ENCODE measurements at places on chromosomes 12 and 14.

DNA sequence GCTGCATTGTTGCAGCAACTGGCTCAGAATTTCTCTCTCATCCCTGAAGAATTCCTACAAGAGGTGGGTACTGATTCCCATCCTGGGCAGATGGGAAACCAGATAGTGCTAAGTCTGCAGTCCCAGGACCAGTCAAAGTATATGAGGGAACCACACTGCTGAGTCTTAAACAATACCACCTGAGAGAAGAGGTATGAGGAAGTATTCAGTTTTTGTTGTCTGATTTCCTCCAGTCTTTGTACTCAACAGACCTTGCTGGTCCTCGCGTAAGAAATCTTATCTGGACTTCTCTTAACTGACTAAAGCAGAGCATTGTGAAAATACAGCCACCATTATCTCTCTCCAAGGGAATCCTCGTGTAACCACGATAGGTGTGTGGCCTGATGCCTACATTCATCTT is 3.6 kb upstream of the EDDM3A start:
- no peak for DNase-seq

- DNase-seq: no peak
Measured at GRCh38 chr14:30915596-30915995, 41.2 kb downstream of the COCH start.

DNA sequence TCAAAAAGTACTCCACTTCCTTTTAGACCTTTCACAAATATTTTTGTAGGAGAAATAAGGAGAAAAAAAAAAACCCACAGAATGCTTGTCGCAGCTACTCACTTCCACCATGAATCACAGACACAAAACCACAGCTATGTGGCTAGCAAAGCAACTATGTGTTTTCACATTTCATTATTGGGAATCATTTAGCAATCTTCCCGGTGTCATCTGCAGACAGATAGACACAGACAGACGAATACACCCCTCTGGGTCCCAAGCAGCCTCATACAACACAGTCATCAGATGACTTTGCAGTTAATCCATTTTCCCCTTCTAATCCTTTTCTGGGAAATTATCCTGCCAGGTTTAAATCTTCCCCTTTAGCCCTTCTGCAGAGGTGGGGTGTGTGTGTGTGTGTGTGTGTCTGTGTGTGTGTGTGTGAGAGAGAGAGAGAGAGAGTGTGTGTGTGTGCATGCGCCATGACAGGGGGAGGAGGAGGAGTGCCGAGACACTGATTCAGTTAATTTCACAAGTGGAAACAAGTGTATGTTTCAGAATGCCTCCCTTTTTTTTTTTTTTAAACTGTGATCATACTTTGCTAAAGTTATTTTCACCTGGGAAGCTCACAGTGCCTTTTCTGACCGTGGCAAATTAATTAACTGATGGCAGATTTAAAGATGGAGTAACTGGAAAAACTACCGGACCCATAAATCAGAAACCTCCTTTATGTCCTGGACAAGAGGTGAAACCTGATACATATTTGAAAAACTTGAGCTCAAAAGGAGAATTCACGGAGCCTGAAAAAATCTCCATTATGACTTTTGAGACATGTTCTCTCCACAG is 39.9 kb downstream of the LTBP2 start:
- DNase-seq: no peak

DNA sequence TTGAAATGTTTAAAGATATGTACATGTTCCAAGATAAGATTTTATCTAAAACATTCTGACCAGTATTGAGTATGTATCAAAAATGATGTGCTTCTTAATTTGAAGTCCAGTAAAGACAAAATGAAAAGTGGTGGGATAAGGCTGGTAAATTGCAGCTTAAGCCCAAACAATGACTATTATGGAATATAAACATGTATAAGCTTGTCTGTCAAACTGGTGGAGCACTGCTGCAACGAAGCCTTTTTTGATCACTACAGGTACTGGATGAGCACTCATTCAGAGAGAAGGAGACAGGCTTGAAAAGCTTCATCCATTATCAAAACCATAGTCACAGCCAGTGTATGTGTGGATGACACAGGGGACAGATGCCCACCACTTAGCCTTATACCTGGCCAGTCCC is 138.4 kb downstream of the ATP23 start:
- DNase-seq: no peak

GRCh38 chr14:68014771-68015170 is 195.2 kb downstream of the RAD51B start:
- no peak for DNase-seq

DNA sequence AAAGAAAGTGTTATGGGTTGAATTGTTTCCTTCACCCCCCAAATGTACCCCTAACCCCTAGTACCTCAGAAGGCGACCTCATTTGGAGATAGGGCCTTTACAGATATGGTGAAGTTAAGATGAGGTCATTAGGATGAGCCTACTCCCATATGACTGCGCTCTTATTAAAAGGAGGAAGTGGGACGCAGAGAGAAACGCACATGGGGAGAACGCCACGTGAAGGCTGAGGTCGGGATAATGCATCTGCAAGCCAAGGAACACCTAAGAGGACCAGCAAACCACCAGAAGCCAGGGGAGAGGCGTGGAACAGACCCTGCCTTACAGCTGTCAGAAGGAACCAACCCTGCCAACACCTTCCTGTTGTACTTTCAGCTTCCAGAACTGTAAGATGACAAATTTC is 1.7 kb upstream of the NRIP2 start:
- DNase-seq: no peak

GRCh38 chr12:89672589-89672979 is 36.1 kb downstream of the ATP2B1 start:
- DNase-seq: no peak

GRCh38 chr12:105109465-105110212 is 2.1 kb downstream of the WASHC4 start:
- DNase-seq: no peak

DNA sequence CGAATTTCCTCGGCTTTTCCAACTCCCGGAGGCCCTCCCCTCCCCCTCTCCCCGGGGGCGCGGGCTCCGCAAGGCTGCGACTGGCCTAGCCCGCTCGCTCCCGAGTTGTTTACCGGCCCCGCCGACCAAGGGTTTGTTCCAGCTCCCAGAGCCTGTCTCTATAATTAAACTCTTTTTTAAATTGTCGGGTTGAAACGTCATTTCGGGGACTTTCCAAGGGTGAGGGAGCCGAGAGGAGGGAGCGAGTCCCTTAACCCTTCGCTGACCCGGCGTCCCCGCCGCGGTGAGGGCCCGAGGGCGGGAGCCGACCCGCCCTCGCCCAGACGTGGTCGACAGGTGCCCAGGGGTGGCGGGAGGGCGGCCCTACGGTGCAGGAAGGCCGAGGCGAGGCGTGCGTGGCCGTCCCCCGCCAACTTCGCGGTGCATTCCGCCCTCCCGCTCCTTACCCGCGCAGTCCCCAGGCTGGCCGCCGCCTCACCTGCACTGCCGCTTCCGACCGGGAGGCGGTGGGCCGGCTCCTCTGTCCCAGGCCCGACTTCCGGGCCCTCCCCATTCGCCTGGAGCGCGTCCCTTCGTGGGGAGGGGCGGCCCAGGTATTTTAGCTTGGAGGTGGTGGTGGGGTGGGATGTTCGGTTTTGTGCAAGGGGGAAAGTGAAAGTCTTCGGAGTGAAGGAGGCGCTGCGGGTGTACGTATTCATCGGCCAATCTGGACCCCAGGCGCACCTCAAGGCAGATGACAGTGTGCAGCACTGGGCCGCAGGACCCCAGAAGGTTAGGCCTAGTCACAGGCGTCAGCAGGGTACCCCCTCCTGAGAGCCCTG is 2.9 kb upstream of the ZFP36L1 start:
- DNase-seq: peak; percentile 72

DNA sequence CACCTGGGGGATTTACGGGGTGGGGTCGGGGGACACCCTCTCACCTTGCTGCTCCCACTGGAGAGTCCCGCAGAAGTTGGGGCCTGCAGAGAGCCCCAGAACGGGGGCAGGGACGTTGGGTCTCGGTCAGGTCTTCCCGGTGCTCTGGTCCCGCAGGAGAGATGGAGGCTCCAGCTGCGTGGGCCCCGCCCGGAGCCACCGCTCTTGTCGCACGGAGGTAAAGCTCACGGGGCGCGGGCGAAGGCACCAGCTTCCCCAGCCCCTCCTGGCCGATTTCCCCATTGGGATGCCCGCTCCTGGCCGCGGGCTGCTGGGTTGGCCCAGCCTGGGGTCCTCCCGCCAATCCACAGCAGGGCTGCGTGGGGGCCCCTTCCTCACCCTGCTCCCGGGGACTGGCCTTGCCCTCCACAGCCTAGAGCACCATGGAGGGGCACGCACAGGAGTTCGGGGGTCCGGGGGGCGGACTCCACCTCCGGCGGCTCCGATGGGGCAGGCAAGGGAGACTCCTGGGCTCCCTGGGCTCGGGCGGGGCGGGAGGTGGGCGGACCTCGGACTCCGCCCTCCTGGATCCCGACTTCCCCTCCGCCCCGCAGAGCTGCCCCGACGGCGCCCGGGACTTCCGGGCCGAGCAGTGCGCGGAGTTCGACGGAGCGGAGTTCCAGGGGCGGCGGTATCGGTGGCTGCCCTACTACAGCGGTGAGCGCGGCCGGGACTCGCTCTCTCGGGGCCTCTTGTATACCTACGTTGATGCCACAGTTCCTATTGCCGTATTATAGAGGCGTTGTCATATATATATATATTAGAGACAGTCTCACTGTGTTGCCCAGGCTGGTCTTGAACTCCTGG is 8.4 kb downstream of the PAPLN start:
- no peak for DNase-seq

- no peak for DNase-seq
Measured at GRCh38 chr12:2179953-2180736, 127.4 kb downstream of the CACNA1C start.

DNA sequence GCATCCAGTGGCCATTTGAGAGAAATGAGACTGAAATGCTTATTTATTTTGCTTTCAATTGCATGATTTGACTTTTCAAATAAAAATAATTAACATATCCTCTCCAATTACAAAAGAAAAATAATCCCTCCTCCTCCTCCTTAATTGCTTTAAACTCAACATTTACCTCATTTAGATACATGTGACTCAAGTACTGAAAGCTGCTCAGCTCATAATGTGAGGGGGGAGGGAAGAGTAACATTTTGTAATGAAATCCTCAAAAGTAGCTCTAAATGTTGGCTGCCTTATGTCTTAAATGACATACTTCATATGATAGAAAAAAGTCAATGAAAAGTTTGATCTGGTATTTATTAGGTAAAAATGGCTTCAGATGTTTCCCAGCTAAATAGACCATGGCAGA is 29.0 kb downstream of the DACT1 start:
- DNase-seq: no peak

DNA sequence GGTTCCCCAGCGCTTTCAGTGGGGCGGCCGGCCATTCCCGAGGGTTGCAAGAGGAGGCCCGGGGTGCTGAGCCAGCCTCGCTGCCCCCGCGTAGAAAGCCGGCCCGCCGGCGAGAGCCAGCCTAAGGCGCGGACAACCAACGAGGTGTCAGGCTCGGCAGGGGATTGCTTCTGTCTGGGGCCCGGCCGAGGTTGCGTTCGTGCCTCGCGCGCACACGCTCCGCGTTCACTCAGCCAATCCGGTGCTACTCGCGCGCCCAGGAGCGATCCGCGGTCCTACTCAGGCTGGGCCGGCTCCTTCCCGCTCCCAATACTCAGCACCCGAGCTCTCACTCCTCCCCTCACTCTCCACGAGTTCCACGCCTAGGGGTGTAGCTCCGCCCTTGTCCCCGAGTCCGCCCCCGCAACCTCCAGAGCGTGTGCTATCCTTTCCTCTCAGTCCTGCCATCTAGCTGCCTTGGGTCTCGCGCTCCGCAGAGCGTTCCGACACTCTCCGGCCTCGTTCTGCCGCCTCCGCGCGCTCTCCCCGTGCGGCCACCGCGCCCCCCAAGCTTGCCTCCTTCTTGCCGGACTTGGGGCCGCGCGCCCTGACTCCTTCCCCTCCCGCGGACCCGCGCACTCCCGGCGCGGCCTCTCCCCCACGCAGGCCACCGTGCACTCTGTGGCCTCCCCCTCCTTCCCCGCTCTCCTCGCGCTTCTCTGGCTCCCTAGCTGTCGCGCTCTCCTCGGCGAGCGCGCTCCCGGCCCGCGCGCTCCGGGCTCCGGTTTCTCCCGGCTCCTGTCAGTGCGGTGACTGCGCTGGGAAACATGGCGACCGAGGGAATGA is at the start of gene GPHN:
GPHN (plus strand) TSS at position 426 of the 825 bp plus-strand sequence.
- DNase-seq: peak; percentile 96

GRCh38 chr14:89266754-89267153 is 150.3 kb downstream of the FOXN3 start:
- DNase-seq: no peak

DNA sequence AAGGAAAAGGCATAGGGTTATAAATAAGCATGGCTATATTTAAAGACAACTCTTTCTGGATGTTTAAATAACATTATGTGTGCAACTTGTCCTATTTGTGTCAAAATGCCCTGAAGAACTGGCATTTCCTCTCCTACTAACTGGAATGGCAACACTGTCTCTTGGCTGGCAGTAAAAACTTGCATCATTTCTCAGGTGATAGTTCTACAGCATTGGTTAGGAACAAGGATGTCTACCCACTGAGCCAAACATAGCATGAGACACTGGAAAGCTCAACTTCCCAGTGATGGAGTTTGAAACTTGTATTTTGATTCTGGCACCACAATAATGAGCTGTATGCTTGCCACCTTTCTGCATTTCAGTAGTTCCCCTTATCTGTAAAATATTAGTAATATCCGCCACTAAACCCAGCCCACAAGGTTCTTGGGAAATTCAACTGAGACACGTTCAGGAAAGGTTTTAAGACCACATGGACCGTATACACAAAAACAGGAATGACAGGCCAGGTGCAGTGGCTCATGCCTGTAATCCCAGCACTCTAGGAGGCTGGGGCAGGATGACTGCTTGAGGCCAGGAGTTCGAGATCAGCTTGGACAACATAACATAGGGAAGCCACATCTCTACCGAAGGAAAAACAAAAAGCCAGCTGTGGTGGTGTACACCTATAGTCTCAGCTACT is 5.1 kb downstream of the SLC38A2 start:
- DNase-seq: no peak

DNA sequence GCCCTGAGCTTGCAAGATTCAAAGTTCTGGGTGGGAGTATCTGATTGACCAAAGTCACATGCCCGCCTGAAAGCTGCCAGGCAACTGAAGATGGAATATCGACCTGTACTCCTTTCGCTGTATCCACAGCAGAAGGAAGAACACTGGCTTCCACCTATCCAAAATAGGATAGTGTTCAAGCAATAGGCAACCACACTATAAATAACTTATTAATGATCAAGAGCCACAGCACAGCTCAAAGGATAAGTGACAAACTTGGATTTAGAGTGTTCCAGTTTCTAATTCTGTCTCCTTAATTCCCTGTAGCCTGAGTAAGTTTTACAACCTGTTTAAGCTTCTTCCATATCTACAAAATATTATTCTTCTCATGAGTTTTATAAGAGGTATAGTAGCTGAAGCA is 89.9 kb downstream of the TAOK3 start:
- DNase-seq: no peak

GRCh38 chr14:85535991-85536832 is 6.3 kb downstream of the FLRT2 start:
- DNase-seq: no peak

DNA sequence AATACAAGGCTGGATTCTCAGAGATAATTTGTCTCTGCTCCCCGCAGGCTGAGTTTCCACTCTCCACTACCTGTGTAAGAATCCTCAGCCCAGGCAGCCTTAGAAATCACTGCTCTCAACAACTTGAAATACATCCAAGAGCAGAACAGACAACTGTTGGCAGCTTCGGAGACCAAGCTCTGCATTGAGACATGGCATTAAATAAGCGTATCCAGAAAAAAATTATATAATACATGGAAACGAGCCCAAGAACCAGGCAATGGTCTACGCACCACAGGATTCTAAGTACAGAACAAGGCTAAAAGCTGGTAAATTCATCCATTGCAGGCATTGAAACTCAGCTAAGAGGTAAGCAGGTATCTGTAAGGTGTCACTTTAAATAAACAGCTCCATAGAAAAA is 165.5 kb upstream of the DIO3 start:
- DNase-seq: no peak
